ENCODE measurements at places on chromosomes 1 and 21. TPM values are rescaled to one million over a fixed set of nuclear protein-coding genes. Genes with fewer than 3 reads are reported as not detected.
A peak's percentile ranks its signal among the peaks of the same experiment; 100 is the strongest.

REG4 gene
- total RNA-seq = not detected

ACTN2 gene
- 595 TPM for total RNA-seq

SLAMF9 gene
- not detected for total RNA-seq

TMEM81 gene
- 2.9 TPM for total RNA-seq

SPATA46 gene
- not detected for total RNA-seq

KPRP gene
- total RNA-seq = not detected

HSPB7 gene
- total RNA-seq = 1,082 TPM

KANK4 gene
- total RNA-seq = 0.63 TPM

ADGRL4 gene
- total RNA-seq = 15.1 TPM

DNA sequence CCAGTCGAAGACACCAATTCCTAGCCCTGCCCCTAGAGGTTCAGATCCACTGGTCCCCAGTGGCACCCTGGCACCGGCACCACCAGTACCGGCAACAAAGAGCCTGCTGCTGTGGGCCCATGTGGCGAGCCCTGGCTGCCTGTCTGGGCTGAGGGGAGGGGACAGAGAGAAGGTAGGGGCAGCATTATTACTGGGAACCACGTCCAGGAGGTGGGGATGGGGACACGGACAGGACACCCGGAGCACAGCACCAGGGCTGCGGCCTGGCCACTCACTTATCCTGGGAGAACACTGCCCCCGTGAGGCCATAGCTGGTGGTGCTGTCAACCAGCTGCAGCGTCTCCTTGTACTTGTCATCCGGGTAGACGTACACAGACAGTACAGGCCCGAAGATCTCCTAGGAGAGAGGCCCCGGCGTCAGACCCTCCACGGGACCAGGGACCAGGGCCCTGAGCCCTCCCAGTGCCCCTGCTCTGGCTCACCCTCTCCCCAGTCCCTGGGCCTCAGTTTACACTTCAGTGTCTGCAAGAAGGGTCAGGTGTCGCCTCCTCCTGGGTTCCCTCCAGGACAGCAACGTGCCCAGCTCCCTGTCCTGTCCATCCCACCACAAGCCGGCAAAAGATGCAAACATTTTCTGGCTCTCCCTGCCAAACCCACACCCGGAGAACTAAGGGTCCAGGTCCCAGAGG lies 15.8 kb upstream of the TAS1R2 start:
- H3K4me3 ChIP-seq = no peak overlapping the region
- H3K4me1 ChIP-seq = no peaks in the 10 kb centered on the region
- peak; percentile 89 for DNase-seq
- H3K36me3 ChIP-seq = no peaks in the 10 kb centered on the region
- H3K27ac ChIP-seq = no peak overlapping the region

- H3K27ac ChIP-seq = no peak overlapping the region
- no peaks in the 10 kb centered on the region for H3K4me1 ChIP-seq
- no peak for DNase-seq
- no peak overlapping the region for H3K4me3 ChIP-seq
- peaks cover 47% of the 10 kb centered on the region for H3K36me3 ChIP-seq
- H3K27me3 ChIP-seq = no peaks in the 10 kb centered on the region
Measured at GRCh38 chr1:201149400-201149799, 4.9 kb downstream of the TMEM9 start.

- H3K4me1 ChIP-seq = peaks cover 77% of the 10 kb centered on the region
- no peak for DNase-seq
- no peaks in the 10 kb centered on the region for H3K27me3 ChIP-seq
- no peak overlapping the region for H3K27ac ChIP-seq
Measured at GRCh38 chr1:228092342-228093049, 10.0 kb downstream of the ARF1 start.

- no peaks in the 10 kb centered on the region for H3K36me3 ChIP-seq
- no peaks in the 10 kb centered on the region for H3K27me3 ChIP-seq
- H3K4me1 ChIP-seq = peaks cover 27% of the 10 kb centered on the region
- no peak for DNase-seq
Measured at GRCh38 chr21:28636752-28637691, 355.7 kb downstream of the LTN1 start.

GRCh38 chr1:43506233-43506632 lies 24.4 kb upstream of the PTPRF start:
- no peaks in the 10 kb centered on the region for H3K4me1 ChIP-seq
- no peak overlapping the region for H3K4me3 ChIP-seq
- H3K27ac ChIP-seq = no peak overlapping the region
- DNase-seq = peak; percentile 13
- H3K36me3 ChIP-seq = no peaks in the 10 kb centered on the region

DNA sequence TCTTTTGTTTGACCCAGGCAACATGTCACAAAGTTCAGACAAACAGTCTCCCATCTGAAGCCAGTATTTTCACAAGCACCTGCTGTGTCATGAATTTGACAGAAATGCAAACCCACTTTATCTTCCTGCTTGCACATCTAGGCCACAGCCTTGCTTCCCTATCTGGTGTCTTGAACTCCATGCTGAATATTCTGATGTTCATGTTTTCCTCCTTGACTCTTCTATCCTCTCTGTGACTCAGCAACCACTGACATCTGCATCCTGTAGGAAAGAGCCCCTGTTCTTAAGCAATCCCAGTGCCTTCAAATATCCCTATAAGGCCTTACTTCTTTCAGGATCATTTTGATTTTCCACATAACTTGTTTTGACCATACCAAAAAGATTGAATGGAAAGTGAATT lies 6.5 kb downstream of the CD55 start:
- H3K4me1 ChIP-seq = peaks cover 12% of the 10 kb centered on the region
- peaks cover 53% of the 10 kb centered on the region for H3K36me3 ChIP-seq
- no peak overlapping the region for H3K27ac ChIP-seq
- H3K4me3 ChIP-seq = no peak overlapping the region
- no peaks in the 10 kb centered on the region for H3K27me3 ChIP-seq

DNA sequence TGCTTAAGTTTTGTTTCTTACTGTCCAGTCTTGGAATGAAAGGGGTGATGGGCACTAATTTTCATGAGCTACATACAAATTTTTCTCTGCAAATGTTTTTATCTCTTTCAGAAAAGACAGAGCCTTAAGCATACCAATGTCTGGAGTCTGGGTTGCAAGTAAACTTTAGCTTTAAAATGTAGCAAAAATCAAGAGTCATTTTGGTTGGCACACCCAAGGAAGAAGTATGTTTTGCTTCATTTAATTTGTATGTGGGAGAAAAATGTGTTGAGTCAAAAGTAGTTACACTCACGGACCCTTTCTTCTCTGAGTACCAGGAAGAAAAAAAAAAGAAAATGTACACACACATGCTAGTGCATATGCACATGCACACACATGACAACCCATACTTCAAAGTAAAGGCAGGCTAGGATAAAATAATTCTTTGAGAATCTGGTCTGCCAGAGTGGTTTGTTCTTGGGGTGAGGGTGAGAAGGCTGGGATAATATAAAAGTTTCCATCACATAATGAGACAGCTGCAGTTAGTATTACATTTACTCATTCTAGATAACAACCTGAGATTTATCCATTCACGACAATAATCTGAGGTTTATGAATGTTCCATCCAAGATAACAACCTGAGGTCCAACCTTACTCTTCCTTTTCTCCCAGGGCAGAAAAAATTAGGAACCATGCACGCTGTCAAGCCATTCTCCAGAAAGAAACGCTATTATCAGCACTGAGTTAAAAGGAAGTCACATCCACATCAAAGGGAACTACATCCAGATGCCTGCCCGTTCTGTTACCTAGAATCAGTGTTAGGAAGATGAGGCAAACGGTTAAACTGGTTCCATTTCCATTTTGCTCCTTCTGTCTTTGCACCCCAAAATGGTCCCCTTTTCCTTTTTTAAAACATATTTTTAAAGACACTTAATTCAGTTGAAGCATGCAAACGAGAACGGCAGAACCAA lies 9.3 kb downstream of the DPYD start:
- H3K36me3 ChIP-seq = no peaks in the 10 kb centered on the region
- peaks cover 5% of the 10 kb centered on the region for H3K4me1 ChIP-seq
- no peak overlapping the region for H3K4me3 ChIP-seq
- H3K27me3 ChIP-seq = no peaks in the 10 kb centered on the region
- DNase-seq = no peak

- no peaks in the 10 kb centered on the region for H3K4me1 ChIP-seq
- peak overlapping the region; percentile 9 for H3K4me3 ChIP-seq
- no peaks in the 10 kb centered on the region for H3K27me3 ChIP-seq
- H3K36me3 ChIP-seq = no peaks in the 10 kb centered on the region
Measured at GRCh38 chr1:8004803-8005573, 21.1 kb downstream of the ERRFI1 start.

DNA sequence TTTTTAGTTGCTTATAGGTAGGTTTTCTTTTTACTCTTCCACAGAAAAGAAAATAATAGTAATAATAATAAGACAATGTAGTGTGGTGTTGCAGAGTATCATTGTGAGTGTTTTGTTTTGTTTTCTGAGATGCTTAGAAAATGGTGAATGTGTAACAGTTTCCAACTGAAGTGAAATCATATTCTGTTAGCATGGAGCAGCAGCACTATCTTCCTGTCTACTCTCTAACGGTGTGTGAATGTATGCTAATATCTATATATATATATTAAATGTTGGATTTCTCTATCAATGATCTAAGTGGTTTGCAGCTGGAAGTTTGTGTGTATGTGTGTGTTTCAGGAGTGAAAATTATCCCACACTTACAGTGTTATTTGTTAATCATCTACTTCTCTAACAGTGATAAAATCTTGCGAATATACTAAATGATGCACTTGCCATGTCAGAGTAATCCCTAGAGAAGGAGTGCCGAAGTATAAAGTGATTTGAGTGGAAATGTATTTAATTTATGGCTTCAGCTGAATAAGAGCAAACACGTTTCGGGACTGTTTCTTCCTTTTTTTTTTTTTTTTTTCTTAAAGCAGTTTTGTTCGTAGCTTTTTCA lies 377 bp downstream of the SAMD13 start:
- DNase-seq = no peak
- peak overlapping the region; percentile 53 for H3K27ac ChIP-seq
- peak overlapping the region; percentile 37 for H3K4me3 ChIP-seq
- no peaks in the 10 kb centered on the region for H3K27me3 ChIP-seq
- no peaks in the 10 kb centered on the region for H3K4me1 ChIP-seq
- no peaks in the 10 kb centered on the region for H3K36me3 ChIP-seq

GRCh38 chr1:66503841-66504470 lies 30.0 kb upstream of the SGIP1 start:
- H3K4me3 ChIP-seq = no peak overlapping the region

GRCh38 chr1:200081151-200081968 lies 53.9 kb downstream of the NR5A2 start:
- no peak overlapping the region for H3K4me3 ChIP-seq
- H3K36me3 ChIP-seq = no peaks in the 10 kb centered on the region
- no peaks in the 10 kb centered on the region for H3K27me3 ChIP-seq

DNA sequence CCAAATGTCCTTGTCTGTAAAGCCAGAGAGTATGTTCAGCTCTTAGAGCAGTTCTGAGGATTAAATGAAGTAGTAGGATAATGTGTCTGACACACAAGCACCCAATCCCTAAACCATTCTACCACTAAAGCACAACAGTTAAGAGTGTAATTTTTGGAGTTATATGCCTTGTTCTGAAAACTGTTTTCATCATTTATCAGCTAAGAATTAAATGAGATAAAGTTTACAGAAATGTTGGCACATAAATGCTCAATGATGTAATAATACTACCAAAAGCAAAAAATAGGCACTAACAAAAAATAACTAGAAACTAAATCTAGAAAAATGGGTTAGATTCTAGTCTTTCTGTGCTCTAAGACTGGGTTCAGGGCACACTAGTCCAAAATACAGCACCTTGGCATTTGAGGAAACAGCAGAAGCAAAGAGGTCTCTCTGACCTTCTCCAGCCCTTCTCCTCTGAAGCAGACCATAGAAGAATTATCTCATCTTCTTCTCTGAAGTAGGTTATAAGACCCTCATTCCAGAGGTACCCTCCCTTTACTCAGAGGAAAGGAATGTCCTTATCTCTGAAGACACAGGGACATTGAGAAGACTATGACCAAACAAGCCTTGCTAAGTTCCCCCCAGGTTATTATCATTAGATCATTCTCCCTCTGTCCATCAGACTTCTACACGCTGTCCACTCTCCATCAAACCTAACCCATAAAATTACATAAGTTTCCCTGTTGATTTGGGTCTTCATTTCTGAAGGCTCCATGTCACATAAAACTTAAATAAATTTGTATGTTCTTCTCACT lies 20.6 kb downstream of the ABL2 start:
- no peaks in the 10 kb centered on the region for H3K27me3 ChIP-seq
- no peaks in the 10 kb centered on the region for H3K36me3 ChIP-seq
- H3K4me1 ChIP-seq = no peaks in the 10 kb centered on the region
- no peak overlapping the region for H3K4me3 ChIP-seq

GRCh38 chr1:97621955-97622354 lies 298.9 kb downstream of the DPYD start:
- H3K4me1 ChIP-seq = no peaks in the 10 kb centered on the region
- H3K36me3 ChIP-seq = no peaks in the 10 kb centered on the region
- H3K4me3 ChIP-seq = no peak overlapping the region
- H3K27ac ChIP-seq = no peak overlapping the region

- H3K27ac ChIP-seq = no peak overlapping the region
- no peaks in the 10 kb centered on the region for H3K4me1 ChIP-seq
- no peaks in the 10 kb centered on the region for H3K27me3 ChIP-seq
- H3K4me3 ChIP-seq = no peak overlapping the region
Measured at GRCh38 chr1:12610305-12610935, 7.6 kb downstream of the DHRS3 start.

GRCh38 chr1:179029321-179029759 lies 3.6 kb downstream of the FAM20B start:
- H3K27me3 ChIP-seq = no peaks in the 10 kb centered on the region
- no peaks in the 10 kb centered on the region for H3K4me1 ChIP-seq
- no peak for DNase-seq
- H3K27ac ChIP-seq = peak overlapping the region; percentile 42
- H3K36me3 ChIP-seq = no peaks in the 10 kb centered on the region

DNA sequence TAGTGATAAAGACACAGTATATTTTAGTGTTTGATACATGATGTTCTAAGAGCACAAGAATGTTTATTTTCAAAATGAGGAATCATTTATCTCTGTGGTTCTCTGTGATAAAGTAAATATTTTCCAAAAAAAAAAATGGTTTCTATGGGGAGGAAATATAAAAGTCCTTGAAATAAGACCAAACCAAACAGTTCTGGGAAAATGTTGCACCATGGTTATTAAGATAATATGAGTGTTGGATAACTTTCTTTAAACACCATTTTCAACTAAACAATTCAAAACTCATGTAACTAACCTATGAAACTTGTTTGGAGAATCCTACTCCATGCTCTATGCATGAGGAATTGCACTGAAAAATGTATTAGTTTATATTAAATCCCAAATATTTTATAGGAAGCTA lies 184.6 kb downstream of the KCNT2 start:
- no peak overlapping the region for H3K4me3 ChIP-seq
- H3K27ac ChIP-seq = no peak overlapping the region
- H3K4me1 ChIP-seq = no peaks in the 10 kb centered on the region
- no peak for DNase-seq
